ENCODE measurements at places on chromosomes 4 and X.

DNA sequence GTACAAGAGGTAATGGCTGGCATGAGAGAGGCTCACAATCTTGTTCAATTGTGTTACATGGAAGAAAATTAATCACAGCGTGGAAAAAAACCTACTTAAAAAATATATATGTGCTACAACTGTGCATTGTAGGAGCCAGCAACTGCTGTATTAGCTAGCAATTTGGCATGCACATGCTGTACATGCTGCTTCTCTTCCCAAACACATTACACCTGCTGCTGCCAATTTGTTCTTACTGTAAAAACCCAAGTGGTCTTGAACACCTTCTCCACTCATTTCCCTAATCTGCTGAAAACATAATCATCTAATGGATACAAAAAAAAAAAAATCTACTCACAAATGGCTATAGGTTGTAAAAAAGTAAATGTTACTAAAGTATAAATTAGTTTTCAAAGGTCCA is 264.2 kb downstream of the INPP4B start:
- DNase-seq = no peak

DNA sequence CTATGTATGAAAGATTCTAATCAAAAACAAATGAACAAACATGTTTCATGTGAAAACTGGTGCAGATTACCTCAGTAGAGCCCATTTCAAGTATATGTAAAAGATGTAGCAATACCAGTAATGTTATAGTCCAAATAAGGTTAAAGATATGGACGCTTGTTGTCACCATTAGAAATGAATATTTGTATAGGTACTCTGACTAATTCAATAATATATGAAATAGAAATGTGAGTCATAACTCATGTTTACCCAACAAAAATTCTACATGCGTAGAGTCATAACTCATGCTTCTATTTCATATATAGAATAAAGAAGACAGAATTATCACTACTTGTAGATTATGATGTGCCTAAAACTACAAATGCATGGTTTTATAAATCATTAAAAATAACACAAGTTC is 739.1 kb upstream of the DIAPH2 start:
- DNase-seq = no peak

GRCh38 chr4:83850435-83850834 is 314.5 kb downstream of the GPAT3 start:
- DNase-seq = no peak

DNA sequence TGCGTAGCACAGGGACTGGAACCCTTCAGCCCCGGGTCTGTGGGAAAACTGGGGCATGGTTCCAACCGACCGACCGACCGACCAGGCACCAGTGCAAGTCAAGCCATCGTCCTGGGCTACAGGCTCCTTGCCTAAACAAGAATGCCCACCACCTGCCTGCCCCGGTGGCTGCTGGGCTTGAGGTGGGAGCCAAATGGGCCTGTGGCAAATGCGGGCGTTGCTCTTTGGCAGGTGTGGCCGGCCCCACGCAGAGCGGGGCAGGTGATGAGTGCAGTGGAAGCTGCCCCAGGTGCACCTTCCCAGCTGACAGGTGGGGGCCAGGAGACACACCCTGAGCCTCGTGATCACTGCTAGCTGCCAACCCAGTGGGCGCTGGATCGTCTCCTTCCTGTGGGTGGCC is 77.9 kb downstream of the MTMR1 start:
- no peak for DNase-seq

GRCh38 chr4:81179326-81179725 is 35.7 kb downstream of the PRKG2 start:
- DNase-seq = no peak

DNA sequence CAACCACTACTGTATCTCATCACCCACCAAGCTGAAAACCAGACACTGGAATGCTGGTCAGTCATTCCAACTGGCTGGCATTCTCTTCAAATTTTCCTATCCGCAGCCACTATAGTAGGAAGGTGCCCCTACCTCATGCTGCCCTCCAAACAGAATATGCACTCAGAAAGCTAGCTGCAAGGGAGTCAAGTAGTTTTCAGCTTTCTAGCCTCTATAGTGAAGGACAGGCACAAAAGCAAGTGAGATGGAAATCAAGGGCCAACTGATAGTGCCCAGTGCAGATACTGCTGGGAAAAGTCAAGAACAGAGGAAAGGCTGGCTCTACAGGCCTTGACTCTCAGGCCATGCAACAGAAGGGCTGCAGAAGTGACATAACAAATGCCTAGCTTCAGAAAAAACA is 47.2 kb downstream of the BCOR start:
- no peak for DNase-seq

DNA sequence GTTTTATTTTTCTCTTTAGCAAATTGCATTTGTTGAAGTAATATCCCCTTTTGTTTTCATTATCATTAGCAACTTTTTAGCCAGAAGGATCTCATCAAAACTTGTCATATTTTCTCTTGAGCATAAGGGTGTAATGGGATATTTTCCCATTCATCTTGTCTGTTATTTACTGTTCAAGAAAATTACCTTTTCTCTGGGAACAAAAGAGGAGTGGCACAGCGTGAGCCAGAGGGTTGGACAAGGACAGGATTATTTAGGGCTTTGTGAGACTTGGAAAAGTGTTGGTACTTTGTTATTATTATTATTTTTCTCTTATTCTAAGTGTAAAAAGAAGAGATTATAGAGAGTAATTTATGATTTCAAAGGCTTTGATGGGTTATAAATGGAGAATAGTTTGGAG is 135.9 kb downstream of the PRKX start:
- no peak for DNase-seq

- DNase-seq = no peak
These were observed 315.4 kb upstream of the GRIA3 start for GRCh38 chrX:122868631-122869030.

GRCh38 chrX:69097451-69098236 is 67.6 kb downstream of the PJA1 start:
- DNase-seq = no peak

GRCh38 chr4:124862261-124862660 is 149.7 kb upstream of the ANKRD50 start:
- no peak for DNase-seq

- no peak for DNase-seq
These were observed 139.8 kb downstream of the PALLD start for GRCh38 chr4:168636506-168637196.

DNA sequence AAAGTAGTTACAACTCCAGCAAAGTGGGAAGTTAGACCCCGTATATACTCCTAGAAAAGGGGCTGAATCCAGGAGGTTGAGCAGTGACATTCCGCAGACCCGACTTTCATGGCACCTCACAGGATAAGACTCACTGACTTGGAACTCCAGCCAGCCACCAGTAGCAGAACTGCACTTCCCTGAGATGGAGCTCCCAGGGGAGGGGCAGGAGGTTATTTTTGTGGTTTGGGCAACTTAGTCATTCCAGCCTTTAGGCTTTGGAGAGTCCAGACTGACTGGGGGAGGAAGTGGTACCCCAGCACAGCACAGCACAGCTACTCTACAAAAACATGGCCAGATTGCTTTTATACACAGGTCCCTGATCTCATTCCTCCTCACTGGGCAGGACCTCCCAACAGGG is 319.1 kb downstream of the PCDH19 start:
- DNase-seq = no peak

DNA sequence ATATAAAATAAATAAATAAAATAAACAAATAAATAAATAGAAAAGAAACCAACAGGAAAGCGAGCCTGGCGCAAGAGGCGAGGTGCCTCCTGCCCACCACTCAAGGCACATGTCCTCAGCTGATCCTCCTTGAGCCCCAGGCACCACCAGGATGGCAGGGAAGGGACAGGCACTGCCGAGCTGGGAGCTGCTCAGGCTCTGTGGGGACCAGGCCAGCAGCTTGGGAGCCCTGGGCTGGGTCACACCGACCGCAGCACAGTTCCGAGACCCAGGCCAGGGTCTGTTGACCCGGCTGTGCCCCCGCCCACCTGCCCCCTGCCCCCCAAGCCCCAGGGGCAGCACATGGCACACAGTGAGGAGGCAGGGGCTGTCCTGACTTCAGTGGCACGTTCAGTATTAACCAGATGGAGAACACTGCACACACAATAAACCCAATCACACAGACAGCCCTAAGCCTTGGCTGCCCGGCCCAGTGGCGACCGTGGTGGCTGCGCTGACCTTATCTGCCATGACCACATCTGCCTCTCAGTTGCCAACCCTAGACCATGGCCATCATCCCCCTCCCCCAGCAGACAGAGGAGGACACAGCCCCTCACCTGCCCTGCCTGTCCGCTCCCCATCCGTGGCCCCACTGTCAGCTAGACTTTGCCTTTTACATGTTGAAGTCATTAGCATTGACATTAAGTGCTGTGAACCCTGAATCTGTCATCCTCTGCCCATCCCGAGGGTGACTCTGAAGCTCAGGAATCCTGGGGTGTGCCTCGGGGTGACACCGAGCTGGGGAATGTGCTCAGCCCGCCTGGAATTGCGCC is 2.9 kb upstream of the TREX2 start:
- no peak for DNase-seq

- DNase-seq = no peak
These were observed 70.9 kb upstream of the STOX2 start for GRCh38 chr4:183834252-183834651.

GRCh38 chr4:159922119-159922518 is 819.2 kb downstream of the RAPGEF2 start:
- no peak for DNase-seq

DNA sequence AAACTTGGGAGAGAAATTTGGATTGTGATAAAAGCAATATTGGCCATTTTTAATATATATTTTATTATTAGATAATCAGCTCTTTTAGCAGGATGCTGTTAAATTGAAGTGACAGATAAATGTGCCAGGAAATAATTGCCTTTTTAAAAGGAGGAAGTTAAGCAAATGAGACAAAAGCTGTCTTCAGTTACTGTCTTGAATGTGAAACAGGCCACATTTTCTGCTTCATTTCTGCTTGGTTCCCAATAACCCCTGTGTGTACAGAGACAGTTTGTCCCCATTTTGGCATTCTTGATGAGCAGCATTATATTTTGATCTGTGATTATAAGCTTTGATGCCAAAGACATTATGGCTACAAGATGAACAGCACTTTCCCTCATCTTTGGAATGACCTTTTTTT is 953 bp downstream of the EPGN start:
- no peak for DNase-seq

GRCh38 chr4:118139241-118139640 is 105.0 kb downstream of the NDST3 start:
- no peak for DNase-seq

DNA sequence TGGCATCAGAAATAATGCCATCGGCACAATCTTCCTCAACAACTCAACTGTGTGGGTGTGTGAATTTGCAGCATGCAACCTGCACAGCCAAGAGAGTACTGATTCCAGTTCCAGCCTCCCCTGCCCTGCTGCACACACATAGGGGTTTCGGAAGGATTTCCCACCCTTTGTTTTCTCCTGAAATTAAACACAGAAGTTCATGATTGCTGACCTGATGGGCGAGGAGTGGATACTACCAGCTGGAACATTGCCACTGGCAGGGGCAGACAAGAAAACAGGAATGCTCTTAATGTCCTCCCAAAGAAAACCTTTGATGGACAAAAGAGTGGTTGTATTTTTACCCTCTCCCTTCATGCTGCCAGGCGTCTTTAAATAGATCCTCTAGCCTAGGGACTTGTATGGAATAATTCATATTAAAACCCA is 4.8 kb downstream of the NDP start:
- no peak for DNase-seq

DNA sequence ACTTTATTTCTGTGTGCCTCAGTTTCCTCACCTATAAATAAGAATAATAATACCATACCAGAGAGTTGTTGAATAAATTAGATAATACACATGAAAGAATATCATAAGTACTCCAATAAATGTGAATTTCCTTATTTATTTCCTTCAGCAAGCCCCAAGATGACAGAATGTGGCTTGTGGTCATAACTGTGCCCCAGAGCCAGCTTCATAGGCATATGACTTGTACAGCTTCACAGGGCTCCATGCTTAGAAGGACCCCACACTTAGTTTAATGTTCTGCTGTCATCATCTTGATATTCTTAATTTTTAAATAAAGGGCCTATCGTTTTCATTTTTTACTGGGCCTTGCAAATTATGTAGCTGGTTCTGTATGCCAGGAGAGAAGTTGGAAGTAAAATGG is 25.3 kb downstream of the VSIG4 start:
- DNase-seq = no peak

GRCh38 chr4:101153653-101154052 is 193.7 kb downstream of the PPP3CA start:
- DNase-seq = no peak

DNA sequence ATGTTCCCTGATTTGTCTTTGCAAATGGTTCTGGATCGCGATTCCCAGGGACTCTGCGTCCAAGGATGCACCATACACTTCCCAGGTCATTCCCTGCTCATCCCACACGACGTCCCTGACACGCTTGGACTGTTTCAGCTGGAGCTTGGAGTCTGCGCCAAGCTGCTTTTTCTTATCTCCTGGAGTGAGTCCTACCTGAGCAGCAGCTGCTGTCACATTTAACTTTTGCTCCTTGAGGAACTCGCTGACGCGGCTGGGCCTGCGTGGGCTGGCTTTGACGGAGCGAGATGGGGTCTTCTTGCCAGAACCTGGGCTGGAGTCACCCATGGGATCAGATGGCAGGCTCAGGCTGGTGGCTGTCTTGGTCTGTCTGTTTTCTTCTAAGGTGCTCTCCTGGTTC is 59.6 kb downstream of the GPRIN3 start:
- no peak for DNase-seq

- DNase-seq = no peak
These were observed 1.4 kb downstream of the IL9R start for GRCh38 chrX:155998761-155999510.

- DNase-seq = no peak
These were observed 22.6 kb downstream of the RTL9 start for GRCh38 chrX:110381216-110381615.

GRCh38 chrX:31099536-31100090 is 27.8 kb upstream of the FTHL17 start:
- no peak for DNase-seq

DNA sequence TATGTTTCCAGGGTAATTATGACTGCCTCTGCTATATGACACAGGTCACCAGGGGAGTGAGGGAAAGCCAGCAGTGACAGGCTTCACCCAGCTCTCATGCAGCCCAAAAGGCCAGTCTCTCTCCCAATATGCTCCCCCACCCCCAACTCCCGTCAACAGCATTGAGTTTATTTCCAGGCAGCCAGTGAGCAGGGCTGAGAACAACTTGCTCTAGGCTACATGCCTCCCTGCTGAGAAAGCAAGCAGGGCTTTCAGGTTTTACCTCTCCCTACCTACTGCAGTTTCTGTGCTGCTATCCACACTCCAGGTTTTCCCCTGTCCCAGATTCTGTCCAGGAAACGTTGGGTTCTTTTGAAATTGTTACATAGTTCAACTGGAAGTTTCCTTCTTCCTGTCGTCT is 291.4 kb downstream of the PABPC4L start:
- DNase-seq = no peak

DNA sequence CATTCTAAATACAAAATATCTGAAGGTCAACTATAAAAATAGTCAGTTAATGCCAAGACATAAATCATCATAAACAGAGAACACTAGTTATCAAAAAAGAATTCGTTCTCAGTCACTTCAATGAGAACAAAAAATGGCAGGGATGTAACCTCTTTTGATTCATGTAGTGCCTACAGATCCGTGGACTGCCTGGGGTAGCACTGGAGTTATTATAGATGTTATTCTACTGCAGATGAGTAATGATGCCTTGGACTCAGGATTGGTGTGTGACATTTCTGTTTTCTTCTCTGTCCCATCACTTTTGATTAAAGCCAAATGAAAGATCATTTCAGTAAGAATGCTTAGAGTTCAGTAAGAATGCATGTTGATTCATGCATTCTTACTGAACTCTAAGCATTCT is 440.4 kb downstream of the FAM133A start:
- no peak for DNase-seq

Measured in activated T-helper 1 cell treated with anti-CD3 and anti-CD28 coated beads, Interleukin-2, amount 50 U/mL, for 16 hours (primary cell).